ENCODE measurements at places on chromosomes 16 and 17.

DNA sequence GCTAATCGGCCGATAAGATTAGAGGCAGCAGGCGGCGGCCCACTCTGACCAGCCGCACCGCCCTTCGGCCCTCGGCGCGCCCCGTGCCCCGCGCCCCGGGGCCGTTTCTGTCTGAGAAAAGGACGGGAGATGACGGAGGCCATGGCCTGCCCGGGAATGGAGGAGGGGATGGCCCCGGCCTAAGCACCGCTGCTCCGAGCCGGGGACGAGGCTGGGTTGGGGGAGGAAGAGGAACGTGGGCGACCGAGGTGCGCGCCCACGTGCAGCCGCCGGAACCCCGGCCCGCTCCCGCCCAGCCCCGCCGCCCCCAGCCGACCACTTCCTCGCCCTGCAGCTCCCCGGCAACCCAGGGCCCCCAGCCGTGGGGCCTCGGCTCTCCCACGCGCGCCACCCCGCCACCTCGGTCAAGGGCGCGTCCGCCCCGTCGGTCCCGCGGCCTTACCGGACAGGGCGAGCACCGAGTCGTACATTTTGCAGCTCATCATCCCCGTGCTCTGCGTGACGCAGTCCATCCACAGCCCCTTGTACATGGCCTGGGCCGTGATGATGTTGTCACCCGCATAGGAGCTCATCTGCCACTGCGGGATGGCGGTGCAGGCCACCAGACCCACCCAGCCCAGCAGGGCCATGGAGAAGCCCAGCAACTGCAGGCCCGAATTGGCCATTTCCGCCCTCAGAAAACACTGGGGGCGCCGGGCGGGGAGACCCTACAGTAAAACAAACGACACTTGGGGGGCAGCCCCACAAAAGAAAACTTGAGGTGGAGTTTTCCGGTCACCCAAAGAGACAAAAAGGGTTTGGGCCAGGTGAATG lies 693 bp downstream of the CLDN7 start:
- no peak for DNase-seq

DNA sequence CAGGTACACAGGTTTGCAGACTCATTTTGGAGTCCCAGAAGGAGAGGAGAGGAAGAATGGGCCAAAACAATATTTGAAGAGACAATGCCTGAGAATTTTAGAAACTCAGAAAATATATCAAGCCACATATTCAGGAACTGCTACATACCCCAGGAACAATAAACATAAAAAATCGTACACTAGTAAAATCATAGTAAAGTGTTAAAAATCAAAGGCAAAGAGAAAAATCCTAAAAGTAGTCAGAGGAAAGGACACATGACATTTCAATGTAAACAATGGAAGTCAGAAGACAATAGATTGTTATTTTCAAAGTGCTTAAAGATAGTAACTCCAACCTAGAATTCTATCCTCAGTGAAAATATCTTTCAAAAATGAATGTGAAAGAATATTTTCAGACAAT lies 28.5 kb upstream of the NACA2 start:
- no peak for DNase-seq

GRCh38 chr16:86982912-86983311 lies 334.3 kb downstream of the C16orf95 start:
- DNase-seq, result no peak

- DNase-seq, result no peak
Observed at GRCh38 chr17:55649957-55650597, 72.6 kb downstream of the TMEM100 start.

GRCh38 chr16:78609402-78610274 lies 510.2 kb downstream of the WWOX start:
- DNase-seq, result no peak

GRCh38 chr16:65005696-65006095 lies 116.2 kb downstream of the CDH11 start:
- DNase-seq, result no peak

- no peak for DNase-seq
Observed at GRCh38 chr16:87186446-87186845, 130.7 kb downstream of the C16orf95 start.

DNA sequence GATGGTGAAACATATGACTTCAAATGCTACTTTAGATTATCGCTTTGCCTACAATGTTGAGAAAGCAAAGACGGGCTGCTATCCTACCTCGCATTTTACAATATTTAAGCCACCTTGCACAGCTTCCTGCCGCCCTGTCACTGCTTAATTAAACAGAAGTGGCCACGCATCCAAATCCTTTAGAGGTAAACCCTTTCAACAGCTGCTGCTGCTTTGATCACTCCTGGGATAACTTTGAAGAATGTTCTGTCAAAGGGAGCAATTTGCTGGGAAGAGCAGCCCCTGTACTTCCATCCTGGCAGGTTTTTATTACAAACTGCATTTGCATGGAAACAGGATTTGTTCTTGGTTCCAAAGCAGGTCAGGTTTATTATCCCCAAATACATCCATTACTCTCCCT lies 24.2 kb upstream of the SSTR2 start:
- DNase-seq, result no peak

GRCh38 chr16:49833085-49833484 lies 22.8 kb downstream of the ZNF423 start:
- no peak for DNase-seq

DNA sequence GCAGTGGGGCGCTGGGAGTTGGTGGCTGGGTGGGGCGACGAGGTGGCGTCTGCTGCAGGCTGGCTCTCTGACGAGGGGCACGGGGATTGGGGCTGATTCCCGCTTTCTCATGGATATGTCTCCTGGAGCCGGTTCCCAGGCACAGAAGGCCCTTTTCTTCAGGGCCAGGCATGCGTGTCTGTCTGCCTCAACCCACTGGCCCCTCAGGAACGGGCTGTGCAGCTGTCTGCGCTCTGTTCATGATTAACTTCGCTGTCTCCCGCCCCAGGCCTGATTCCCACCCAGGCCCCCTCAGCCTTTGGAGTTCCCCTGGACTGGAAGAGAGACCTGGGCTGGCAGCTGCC lies 53.1 kb downstream of the RAP1GAP2 start:
- DNase-seq, result no peak

DNA sequence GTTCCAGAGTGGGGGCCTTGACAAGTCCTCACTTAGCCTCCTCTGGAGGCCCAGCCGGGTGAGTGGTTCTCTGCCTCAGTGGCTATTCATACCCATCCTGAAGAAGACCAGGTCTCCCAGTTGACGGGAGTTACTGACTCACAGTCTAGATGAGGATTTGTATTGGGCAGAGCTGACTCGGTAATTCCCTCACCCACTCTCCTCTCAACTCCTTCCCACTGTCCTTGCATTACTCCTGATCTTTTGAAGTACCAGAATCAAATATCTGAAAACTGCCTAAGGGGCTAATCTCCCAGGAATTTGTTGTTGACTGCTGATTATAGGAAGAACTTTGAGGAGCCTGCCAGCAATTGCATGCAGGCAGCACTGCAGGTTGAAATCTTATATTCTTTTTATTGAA lies 14.2 kb downstream of the SAP30BP start:
- no peak for DNase-seq

GRCh38 chr17:17132746-17133145 lies 73.4 kb downstream of the PLD6 start:
- no peak for DNase-seq

DNA sequence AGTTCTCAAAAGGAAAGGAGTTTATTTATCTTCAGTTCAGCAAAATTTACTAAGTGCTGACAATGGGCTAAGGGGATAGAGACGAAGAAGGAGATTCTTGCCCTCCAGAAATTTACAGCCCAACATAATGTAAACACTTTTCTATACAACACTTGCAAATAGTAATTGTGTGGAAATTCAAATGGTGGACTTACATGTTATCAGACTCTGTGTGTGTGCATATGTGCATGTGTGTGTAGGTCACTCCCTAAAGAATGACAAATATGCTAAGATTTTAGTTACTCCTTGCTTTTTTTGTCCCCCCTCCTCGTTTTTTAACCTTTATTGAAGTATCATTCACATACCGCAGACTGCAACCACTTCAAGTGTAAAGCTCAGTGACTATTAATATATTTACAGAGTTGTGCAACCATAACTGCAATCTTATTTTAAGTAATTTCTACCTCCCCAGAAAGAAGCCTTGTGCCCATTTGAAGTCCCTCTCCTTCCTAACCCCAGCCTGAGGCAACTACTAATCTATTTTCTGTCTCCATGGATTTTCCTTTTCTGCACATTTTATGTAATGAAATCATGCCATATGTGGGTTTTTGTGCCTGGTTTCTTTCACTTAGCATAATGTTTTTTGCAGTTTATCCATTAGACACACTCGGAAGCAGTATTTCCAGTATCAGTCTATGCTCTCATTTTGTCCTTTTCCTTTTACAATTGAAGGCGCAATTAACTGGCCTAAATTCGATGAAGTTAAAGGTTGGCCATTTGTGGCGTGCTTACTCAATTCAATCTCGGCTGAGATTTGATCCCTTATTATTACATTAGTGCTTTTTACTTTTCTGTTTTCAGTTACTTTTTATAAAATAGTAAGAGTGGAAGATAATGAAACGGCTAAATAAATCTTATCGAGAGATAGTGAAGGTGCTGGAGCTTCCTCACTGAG lies 318.4 kb downstream of the HAPSTR1 start:
- DNase-seq, result no peak

- no peak for DNase-seq
Observed at GRCh38 chr17:82160075-82160474, 52.6 kb downstream of the CCDC57 start.
